ENCODE measurements at places on chromosomes 4 and X.

DNA sequence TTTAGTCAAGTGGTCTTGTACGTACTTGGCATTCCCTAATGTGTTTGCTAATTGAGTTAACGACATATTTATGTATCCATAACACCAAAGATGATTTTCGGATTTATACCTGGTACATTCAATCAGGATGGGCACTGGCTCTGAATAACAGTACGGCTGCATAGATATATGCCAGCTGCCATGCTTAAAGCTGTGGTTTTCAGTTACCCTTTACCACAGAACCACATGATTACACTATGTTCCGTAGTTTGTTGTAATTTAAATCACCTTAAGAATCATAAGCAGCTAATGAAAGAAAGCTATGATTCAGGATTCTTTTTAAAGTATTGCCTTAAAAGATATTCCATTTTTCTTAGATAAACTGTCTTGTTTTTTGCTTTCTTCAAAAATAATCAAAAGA lies 53.6 kb downstream of the FIP1L1 start:
- no peak for DNase-seq

GRCh38 chr4:1871471-1872021 lies 353 bp downstream of the NSD2 start:
- DNase-seq: no peak

- DNase-seq: no peak
Observed at GRCh38 chr4:125322366-125322730, 7.6 kb downstream of the FAT4 start.

- DNase-seq: no peak
Observed at GRCh38 chr4:185115827-185116232, 27.2 kb upstream of the SLC25A4 start.

GRCh38 chrX:71178908-71179307 lies 34.3 kb downstream of the NLGN3 start:
- no peak for DNase-seq
